ENCODE measurements at places on chromosomes 5 and 9.

DNA sequence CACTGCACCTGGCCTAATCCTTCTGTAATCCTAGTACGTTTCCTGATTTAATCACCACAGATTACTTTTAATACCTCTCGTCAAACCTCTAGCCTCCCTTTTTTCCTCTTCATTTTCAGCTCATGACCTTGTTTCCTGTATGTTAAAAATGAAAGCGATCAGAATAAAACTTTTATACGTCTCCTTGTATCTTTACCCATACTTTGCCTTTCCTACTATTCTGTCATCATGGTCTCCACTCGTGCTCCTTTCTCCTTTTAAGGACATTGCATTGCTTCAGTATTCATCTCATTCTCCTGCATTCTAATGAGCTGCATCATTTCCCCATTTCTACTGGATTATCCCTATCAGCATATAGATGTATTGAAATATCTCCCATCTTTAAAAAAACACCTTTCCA, 8.5 kb downstream of the CDC42SE2 start:
- no peak for DNase-seq

- DNase-seq: no peak
Observed at GRCh38 chr5:146390469-146390868, 51.8 kb downstream of the POU4F3 start.

GRCh38 chr5:171155621-171156020, 153.4 kb upstream of the TLX3 start:
- DNase-seq: no peak

DNA sequence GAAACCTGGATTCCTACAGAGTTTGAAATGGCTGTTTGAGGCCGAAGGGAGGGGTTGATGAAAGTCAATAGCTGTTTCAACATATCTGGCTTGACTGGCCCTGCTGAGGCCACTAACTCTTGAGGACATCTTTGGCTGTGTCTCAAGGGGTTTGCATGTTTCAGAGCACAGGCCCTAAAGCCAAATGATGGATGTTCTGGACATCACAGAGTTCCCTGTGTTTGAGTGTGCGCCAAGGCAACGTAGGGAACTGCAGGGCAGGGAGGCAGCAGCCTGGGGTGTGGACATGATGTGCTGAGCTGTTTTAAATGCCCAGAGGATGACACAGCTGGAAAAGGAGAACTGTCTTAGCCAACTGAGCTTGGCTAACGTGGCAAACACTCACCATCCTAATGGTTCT, 89.6 kb downstream of the RAPGEF1 start:
- no peak for DNase-seq

DNA sequence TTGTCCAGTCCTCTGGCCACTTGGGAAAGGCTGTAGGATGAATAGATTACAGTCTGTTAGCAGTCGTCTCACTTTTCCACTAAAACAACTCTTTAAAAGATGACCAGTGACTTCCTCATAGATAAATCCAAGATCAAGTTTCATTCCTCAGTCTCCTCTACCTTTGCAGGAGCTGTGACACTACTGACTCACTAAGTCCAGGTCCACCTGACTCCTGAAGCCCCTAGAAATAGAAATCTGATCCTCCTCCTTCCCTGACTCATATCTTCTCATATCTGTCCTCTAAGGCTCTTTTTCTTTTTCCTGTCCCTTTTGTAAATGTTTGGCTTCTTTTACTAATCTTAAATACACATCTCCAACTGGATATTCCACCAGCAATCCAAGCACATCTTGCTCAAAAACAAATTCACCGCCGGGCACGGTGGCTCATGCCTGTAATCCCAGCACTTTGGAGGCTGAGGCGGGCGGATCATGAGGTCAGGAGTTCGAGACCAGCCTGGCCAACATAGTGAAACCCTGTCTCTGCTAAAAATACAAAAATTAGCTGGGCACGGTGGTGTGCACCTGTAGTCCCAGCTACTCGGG, 2.6 kb downstream of the CCDC125 start:
- DNase-seq: no peak

DNA sequence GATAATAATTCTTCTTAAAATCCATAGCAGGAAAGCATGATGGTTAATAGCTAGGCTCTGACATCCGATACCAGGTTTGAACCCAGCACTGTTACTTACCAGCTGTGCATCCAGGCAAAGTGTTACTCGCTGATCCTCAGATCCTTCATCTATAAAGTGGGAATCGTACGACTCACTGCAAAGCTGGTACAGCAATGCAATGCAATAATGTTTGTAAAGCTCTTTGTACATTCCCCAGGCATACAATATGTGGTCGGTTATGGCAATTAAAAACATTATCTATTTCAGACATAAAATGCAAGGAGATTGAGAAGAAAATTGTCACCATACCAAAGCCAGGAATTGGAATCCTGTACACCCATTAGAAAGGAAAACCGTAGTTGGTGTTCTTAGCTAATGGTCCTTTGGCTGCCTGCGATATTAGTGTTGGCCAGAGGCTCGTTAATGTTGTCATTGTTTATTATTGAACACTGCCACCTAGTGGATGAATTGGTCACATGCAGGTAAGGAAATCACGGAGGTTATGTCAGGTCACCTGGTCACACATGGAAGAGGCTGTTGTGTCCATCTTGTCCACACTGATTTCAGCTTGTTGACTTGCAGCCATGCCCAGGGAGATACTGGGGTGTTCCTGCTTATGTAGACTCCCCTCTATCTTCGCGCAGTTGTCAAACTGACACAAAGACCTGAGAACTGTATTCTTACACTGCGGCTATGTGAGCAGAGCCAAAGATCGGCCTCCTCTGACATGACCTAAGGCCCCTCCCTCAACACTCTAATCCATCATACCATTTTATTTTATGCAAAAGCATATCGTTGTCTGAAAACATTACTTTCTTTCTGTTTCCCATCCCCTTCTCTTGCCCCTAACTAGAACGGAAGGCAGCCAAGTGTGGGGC, 87.5 kb upstream of the PPP2R2B start:
- peak; percentile 82 for DNase-seq

- DNase-seq: no peak
Observed at GRCh38 chr9:87381050-87381711, 116.5 kb upstream of the DAPK1 start.

- DNase-seq: no peak
Observed at GRCh38 chr5:140329739-140330481, 16.5 kb downstream of the HBEGF start.

- no peak for DNase-seq
Observed at GRCh38 chr5:10632110-10632761, 68.4 kb downstream of the ANKRD33B start.

- DNase-seq: no peak
Observed at GRCh38 chr5:141707510-141707909, 25.5 kb upstream of the ARAP3 start.

GRCh38 chr5:139808481-139809330, 13.1 kb downstream of the PSD2 start:
- no peak for DNase-seq

- no peak for DNase-seq
Observed at GRCh38 chr5:39648085-39648847, 223.5 kb upstream of the DAB2 start.

DNA sequence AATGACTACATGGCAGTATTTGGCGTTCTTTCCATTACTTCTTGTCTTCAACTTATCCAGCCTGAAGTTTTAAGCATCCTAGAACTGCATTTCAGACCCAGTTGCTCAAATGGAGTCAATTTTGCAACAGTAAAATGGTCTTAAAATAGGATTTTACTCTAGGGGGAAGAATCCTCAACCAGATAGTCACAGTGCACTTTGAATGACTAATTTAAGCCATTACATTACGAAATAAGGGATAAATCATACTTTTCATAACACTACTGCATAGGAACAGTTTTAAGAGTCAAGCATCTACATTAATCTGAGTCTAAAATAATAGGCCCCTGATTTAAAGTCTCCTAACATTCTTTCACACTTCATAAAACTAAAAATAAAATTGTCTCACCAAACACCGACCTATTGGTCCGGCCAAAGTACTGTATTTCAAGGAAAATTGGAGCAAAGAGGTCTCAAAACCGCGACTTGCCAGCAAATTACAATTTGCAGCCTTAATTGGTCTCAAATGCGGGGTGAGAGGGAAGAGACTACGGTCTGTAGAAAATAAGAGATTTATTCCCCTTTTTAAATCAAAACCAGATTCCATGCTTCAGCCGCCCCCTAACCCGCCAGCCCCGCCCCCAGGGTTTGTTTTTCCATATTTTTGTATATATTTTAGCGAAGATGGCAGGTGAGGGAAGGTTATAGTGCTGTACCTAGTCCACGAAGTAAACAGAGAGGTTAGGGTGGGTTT, 1.2 kb upstream of the SMARCA2 start:
- no peak for DNase-seq

GRCh38 chr5:96008487-96008886, 46.8 kb upstream of the ELL2 start:
- DNase-seq: no peak

GRCh38 chr9:136762915-136763648, 1.2 kb downstream of the LCN15 start:
- no peak for DNase-seq

DNA sequence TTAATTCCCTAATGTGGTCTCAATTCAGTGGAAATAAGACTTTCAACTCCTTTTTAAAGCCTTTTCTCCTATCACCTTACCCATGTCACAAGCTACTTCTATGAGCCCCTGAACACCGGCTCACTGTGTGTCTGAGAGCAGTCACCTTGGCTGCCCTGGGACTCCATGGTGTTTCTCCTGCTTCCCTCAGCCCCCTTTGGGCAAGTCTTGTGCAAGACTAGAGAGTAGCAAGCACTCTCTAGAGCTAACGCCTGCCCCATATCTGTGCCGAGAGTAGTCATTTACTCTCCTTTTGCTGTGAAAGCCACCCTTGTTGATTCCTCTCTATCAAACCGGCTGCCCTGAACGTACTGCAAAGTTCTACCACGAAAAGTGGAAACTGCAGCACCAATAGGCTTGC, 77.9 kb upstream of the DAB2 start:
- DNase-seq: no peak

DNA sequence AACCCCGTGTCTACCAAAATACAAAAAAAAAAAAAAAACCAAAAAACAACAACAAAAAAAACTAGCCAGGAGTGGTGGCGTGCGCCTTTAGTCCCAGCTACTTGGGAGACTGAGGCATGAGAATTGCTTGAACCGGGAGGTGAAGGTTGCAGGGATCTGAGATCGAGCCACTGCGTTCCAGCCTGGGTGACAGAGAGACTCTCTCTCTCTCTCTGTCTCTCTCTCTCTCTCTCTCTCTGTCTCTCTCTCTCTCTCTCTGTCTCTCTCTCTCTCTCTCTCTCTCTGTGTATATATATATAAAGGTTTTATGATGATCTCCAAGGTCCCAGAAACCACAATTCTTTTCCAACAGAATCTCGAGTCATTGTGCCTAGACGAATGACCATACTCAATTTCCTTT, 18.8 kb upstream of the ANKRD33B start:
- DNase-seq: no peak

DNA sequence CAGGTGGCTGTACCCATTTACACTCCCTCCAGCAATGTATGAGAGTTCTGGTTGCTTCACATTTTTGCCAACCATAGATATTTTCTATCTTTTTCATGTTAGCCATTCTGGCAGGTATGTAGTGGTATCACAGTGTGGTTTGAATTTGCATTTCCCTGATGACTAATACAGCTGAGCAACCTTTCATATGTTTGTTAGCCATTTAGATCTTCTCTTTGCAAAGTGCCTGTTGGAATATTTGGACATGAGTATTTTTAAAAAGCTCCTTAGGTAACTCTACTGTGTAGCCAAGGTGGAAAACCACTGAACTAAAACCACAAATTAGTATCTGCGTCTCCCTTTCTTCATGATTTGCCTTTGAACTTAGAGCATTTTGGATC, 31.9 kb downstream of the IRF1 start:
- DNase-seq: no peak

DNA sequence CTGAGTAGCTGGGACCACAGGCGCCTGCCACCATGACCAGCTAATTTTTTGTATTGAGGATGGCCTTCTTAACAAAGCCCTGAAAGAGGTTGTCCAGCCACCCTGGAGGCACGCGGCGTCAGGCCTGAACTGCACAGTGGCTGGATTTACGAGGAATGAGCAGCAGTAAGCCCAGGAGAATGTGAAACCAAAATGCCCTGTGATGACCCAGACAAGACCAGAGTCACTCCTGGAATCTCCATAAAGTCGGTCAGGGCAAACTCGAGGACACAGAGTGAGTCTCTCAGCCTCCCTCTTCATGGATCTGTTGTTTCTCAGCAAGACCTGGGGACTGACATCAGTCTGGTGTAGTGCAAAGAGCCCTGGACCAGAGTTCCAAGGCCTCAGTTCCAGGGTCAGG, 53.2 kb upstream of the C5orf58 start:
- no peak for DNase-seq

DNA sequence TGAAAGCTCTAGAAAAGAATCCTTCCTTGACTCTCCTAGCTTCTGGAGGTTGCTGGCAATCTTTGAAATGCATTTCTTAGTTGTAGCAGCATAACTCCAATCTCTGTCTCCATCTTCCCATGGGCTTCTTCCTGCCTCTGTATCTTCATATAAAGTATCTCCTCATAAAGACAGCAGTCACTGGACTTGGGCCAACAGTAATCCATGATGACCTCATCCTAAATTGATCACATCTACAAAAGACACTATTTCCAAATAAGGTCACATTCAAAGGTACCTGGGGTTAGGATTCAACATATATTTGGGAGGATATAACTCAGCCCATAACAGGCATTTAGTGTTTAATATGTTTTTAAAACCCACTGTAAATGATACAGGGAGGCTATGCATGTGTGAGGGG, 123.3 kb downstream of the MLLT3 start:
- DNase-seq: no peak

- DNase-seq: no peak
Observed at GRCh38 chr9:129597355-129598088, 23.4 kb downstream of the C9orf50 start.

DNA sequence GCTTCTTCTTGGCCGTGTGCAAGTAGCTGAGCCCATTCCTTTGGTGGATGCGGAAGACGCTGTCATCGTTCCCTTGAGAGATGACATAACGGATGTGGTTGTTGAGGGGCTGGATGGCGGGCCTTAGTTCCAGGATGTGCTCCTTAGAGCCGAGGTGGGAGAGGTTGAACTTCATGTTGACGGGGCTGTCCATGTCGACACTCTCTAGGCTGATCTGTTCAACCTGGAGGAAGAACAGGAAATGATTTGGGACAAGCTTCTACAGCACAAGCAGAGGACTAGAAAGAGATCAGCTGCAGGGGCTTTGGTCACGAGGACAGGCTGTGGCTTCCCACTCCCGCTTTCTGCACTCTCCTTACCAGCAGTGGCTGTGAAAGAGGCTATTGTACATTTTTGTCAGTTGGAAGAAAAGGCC, 176.0 kb downstream of the SLC12A2 start:
- DNase-seq: no peak

- no peak for DNase-seq
Observed at GRCh38 chr5:165981671-165982070, 2309.8 kb upstream of the WWC1 start.

GRCh38 chr5:57221049-57221568, 47.2 kb downstream of the GPBP1 start:
- DNase-seq: no peak

GRCh38 chr5:133613184-133613583, 843 bp upstream of the FSTL4 start:
- no peak for DNase-seq

DNA sequence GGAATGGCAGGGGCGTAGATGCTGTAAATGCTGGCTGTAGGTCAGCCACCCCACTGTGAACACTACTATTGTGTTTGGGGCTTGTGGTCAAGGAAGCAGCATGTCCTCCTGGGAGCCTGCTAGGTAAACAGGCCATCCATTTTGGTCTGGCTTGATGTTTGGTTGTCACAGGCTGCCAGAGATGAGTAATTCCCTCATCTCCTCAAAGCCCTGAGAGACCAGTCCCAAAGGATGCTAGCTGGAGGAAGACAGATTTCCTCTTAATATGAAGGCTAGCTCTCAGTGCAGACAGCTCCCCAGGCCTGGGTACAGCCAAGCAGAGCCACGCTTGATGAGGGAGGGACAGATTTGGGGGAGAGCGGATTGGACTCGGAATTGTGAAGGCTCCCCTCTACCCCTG, 72.5 kb upstream of the MAP1B start:
- DNase-seq: no peak
